Right ventricle myocardium superior (tissue), 1 donor: ENCODE measurements at places on chromosomes 5 and 9. TPM values are rescaled to one million over a fixed set of nuclear protein-coding genes. Genes with fewer than 3 reads are reported as not detected.

PDE8B gene
- total RNA-seq: 0.62 TPM

- DNase-seq: no peak
Observed at GRCh38 chr9:113545068-113545467, 81.5 kb downstream of the RGS3 start.

DNA sequence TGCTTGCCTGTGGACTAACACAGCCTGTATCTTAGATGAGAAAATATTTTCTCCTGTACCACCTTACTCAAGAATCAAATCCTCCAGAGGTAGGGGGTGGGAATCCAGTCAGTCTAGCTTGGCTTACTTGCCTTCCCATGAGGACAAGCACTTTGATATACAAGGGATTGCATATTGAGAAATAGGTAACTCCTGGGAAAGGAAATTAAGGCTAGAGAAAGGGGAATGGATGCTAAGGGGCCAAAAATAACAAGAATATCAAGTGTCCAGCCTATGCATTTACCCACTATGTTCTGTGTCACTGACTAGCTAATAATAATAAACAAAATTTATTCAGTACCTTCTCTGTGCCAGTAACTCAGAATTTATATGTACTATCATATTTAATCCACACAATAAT is 21.4 kb upstream of the SNX2 start:
- no peak for DNase-seq

DNA sequence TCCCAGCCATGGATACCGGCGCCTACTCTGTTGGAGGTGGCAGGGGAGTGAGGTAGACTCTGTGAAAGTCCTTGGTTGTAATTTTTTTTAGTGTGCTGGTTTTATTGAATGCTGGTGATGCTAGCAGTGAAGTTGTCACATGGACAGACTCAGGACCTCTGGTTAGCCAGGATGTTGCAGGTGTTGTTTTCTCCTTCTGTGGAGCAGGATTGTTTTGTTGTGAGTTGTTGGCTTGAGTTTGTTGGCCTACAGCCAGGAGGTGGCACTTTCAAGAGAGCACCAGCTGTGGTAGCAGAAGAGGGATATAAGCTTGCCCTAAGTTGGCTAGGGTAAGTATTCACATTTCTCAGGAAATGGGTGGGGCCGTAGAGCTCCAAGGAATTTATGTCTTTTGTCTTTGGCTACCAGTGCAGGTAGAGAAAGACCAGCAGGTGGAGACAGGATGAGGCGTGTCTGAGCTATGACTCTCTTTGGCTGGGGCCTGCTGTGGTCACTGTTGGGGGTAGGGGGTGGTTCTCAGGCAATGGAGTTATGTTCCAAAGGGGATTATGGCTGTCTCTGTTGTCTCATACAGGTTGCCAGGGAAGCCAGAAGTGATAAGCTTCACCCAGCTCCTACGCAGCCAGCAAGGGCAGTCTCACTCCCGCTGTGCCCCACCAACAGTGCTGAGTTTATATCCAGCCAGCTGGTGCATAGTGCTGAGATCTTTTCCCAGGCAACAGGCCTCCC is 248.7 kb downstream of the TAF11L14 start:
- DNase-seq: no peak

PPP3R2 gene
- not detected for total RNA-seq

WNT8A gene
- total RNA-seq: not detected

FLT4 gene
- 5.6 TPM for total RNA-seq

- no peak for DNase-seq
Observed at GRCh38 chr5:97229688-97230285, 46.7 kb upstream of the RIOK2 start.

DNA sequence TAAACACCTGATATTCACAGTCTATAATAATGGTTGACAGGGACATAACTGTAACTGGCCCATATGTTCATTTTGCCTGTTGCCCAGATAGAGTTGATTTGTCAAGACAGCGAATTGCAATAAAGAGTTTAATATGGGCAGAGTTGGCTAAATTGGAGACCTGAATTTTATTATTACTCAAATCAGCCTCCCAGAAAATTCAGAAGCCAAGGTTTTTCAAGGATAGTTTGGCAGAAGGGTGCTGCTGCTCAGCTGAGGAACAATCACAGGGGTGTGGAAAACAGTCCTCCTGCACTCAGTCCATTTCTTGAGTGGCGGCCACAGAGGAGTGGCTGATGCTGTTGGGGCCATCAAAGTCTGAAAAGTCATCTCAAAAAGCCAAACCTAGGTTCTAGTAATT is 19.0 kb downstream of the ANXA2R start:
- no peak for DNase-seq

TRAPPC13 gene
- total RNA-seq: 18.3 TPM

DNA sequence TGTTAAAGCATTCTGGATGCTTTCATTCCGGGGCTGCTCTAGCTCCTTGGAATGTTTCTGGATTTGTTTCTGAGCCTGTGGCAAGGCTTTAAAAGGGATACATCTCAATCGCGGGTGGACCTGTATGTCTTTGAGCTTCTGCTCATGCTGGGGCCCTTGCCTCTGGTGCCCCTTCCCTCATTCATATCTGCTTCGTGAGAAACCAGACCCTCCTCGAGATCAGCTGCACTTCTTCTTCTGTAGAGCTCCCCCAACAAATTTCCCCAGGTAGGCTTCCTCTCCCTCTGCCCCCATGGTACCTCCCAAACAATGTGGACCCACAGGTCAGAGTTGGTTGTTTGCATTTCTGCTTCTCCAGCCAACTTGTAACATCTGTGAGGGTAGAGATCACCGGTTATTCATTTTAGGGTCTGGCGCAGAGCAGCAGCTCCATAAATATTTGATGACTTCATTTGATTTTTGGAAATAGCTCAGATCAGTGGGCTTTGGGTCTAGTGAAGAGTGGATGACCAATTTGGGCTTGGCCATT is 6.6 kb downstream of the ZNF618 start:
- no peak for DNase-seq

DNA sequence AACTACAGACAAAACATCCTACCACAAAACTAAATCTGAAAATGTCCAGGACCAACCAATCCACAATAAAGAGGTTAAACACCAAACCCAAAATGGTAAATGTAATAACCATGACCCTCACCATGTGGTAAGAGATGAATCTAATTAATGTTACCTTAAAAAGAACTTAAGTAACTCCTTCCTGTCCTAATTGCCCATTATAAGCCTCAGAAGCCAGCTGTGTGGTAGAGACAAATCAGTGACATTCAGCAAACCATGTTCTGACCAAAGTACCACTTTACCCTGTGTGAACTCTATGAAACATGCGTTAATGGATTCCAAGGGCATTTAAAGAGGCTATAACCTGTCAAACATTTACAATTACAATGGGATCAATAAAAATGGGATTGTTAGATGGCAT is 25.0 kb downstream of the LPAR1 start:
- no peak for DNase-seq

- no peak for DNase-seq
Observed at GRCh38 chr5:125408448-125409233, 662.2 kb upstream of the ZNF608 start.

TIGD6 gene
- 1.9 TPM for total RNA-seq

DNA sequence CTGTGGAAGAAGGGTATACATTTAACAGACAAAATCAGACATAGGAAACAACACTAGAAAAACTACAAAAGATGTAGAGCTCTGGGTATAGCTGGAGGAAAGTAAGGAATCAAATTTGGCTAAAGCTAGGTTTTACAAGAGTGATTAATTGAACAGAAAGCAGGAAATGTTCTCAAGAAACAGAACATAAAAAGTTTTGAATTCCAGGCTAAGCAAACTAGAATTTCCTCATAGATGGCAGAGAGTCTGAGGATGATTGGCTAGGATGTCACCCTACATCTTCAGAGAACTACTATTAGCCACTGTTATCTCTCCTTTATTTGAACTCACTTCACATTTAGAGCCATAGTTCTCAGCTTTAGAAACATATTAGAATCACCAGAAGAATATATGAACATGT is 502.1 kb upstream of the PAPPA start:
- no peak for DNase-seq

- no peak for DNase-seq
Observed at GRCh38 chr5:101418713-101419118, 515.6 kb upstream of the ST8SIA4 start.

SLC23A1 gene
- not detected for total RNA-seq

- DNase-seq: no peak
Observed at GRCh38 chr5:133247151-133247709, 195.4 kb downstream of the HSPA4 start.

GRCh38 chr9:114112778-114113584 is 13.9 kb upstream of the KIF12 start:
- DNase-seq: peak; percentile 93

DNA sequence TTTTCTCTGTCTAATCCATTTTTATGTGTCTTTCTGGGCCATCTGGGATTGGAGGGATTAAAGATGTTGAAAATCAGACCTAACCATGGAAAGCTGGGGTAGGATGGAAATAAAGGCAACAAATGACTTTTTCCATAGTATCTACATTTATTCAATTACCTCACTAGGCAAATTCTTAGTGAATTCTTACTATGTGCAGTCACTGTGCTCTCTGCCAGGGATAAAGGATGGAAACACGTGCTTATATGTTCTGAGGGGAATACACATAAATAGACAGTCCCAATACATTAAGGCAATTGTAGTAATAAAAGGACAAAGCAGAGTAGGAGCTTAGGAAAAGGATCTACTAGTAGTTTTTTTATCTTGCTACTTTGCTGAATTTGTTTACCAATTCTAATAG is 214.2 kb downstream of the PRR16 start:
- no peak for DNase-seq

PCDHGA3 gene
- total RNA-seq: 13.0 TPM

GPR151 gene
- total RNA-seq: not detected

- no peak for DNase-seq
Observed at GRCh38 chr5:107979291-107979690, 308.6 kb upstream of the EFNA5 start.

DNA sequence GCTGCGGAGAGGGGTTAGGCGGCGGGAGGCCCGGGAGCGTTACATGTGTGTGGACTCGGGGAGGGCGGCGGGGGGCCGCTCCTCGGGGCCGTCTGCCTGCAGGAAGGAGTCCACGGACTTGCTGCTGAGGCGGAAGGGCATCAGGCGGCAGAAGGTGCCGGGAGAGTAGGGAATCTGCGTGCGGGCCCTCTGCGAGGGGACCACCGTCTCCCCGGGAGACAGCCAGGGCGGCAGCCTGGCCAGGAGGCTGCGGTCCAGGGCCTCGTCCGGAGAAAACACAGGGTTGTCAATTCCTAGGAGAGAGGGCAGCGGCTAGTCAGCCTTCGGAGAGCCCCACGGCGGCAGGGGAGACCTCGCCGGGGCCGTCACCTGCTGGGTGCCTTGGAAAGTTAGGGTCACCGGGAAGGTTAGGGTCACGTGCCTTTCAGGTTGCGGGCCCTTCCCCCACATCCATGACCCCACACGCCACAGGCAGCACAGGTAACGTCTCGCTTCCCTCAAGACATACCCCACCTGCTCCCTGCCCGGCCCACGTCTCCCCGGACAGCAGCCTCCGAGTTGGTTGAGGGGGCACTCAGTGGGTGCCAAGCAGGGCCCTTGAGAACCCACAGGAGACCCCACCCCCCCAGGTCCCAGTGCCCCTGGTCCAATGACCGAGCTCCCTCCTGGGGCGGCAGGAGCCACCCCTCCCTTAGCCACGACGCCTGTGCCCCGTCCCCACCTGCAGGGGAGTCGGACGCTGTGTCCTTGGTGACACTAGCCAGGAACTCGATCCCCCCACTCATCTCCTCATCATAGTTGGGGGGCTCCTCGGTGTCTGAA is 32.1 kb downstream of the EXOC3 start:
- peak; percentile 54 for DNase-seq
